ENCODE measurements at places on chromosomes 7 and 10.
A peak's percentile ranks its signal among the peaks of the same experiment; 100 is the strongest.

DNA sequence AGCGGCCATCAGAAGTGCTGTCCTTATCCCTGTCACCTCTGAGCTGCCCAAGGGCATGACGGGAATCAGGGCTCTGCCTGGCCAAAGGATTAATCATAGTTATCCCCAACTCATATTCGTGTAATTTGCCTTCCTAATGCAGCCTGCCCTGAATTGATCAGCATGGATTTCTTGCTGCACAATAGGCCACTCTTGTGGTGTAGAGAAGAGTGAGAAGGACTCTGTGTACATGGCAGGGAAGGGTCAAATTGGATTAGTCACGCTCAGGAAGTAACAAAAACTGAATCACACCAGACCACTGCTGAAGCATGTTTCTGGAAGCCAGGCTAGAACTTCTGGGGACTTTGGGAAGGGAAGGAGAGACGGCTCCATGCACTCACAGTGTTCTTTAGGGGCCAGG, 227.0 kb downstream of the BUB3 start:
- no peak for DNase-seq

GRCh38 chr7:101243646-101244374, 1.1 kb downstream of the FIS1 start:
- DNase-seq: no peak

DNA sequence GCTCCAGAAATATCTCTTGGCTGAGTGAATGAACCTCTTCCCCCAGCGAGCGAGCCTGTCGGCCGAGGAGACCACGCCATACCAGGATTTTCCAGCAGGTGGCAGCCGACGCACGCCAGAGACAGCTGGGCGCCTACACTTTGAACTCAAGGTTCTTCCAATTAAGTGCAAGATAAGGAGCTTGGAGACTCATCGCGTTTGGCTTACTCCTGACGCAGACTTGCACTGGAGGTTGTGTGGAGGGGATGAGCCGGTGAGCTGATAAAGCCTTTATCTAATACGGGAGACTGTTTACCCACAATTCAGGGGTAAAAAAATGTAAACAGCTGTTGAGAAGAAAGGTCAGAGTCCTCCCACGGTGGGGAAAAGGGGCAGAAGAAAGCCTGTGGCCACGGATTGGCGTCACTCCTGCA, 45.9 kb upstream of the EMX2 start:
- peak; percentile 58 for DNase-seq

GRCh38 chr10:50788951-50789945, 49.5 kb downstream of the ASAH2B start:
- DNase-seq: no peak

- peak; percentile 17 for DNase-seq
Measured at GRCh38 chr7:66505531-66506451, 122.9 kb upstream of the KCTD7 start.

- DNase-seq: no peak
Measured at GRCh38 chr10:77406764-77407430, 230.7 kb downstream of the KCNMA1 start.

- DNase-seq: no peak
Measured at GRCh38 chr7:41098402-41098801, 604.5 kb downstream of the INHBA start.

DNA sequence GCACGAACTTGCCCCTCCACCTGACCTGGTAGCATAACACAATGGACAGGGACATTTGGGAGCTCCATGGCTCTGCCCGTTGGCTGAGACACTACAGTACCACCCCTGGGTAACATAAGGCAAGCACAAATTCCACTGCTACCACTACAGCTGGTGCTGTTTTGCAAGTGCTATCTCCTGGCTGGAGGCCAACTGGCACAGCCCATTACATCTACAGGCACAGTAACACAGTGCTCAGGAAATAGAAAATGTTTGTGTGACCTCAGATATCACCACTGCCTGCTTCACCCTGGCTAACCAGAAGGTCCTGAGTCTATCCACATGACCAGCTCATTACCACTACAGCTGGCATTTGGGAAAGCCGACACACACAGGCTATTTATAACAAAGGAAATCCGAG, 631.1 kb upstream of the MBL2 start:
- DNase-seq: peak; percentile 51

- no peak for DNase-seq
Measured at GRCh38 chr7:24831240-24831639, 74.0 kb upstream of the GSDME start.

GRCh38 chr10:4351723-4352413, 474.1 kb upstream of the AKR1E2 start:
- no peak for DNase-seq

DNA sequence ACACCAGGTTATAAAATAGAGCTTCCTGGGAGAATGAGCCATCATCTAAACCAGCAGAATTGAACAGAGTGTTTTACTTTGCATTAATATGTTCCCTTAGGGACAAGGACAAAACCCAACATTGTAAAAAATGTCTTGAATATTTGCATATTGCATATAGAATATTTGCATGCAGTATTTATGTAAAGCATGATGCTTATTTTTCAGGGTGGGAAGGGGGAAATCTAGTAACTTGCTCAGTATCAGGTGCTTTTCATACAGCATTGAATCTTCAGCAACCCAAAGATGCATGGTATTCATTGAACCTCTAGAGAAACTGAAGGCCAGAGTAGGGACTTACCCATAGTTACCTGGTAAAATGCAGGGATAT, 409.2 kb upstream of the ZMIZ1 start:
- no peak for DNase-seq

DNA sequence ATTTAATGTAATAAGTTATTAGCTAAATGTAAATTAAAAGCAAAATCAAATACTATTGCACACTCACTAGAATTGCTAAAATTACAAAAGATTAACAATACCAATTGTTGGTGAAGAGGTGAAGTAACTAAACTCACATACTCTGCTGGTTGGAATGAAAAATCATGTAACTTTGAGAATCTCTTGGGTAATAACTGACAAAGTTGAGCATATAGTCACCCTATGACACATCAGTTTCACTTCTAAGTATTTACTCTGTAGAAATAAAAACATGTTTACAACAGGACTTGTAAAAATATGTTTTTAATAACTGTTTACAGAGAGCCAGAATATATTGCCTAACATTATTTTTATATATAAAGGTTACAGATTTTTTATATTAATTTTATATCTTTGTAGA, 33.6 kb downstream of the CNTNAP2 start:
- no peak for DNase-seq

- no peak for DNase-seq
Measured at GRCh38 chr7:51665045-51665780, 348.6 kb upstream of the COBL start.

DNA sequence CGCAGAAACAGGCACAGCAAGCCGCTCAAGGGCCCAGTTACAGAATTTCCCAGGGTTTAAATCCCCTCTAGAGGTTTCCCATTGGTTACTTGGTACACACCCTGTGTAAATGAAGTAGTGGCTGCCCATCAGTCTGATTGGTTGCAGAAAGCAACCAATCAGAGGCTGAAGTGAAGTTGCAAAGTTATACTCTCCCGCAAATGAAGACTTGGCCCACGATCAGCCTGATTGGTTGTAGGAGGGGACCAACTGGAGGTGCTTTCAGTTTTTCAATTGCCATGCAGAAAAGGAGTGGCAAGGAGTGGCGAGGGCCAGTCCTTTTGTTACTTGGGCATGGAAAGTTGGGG, 909.2 kb upstream of the AUTS2 start:
- no peak for DNase-seq

- no peak for DNase-seq
Measured at GRCh38 chr10:119166118-119166500, 595 bp upstream of the SFXN4 start.

DNA sequence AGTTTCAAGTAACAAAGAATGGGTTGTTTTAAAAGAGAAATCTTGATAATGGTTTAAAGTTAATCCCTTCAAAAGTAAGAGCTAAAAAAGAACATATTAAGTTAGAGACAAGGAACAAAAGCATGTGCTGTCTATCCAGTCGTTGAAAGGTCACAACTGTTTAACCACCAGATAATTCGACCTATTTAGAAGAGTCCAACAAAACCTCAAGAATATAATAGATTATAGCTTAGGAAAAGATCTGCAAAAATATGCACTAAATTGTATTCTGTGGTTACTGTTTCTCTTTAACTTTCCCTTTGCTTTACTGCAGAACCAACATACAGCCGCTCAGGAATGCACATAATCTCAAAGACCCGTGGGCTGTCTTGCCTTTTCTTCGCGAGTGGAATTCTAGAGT, 74.9 kb downstream of the PCGF5 start:
- DNase-seq: no peak

DNA sequence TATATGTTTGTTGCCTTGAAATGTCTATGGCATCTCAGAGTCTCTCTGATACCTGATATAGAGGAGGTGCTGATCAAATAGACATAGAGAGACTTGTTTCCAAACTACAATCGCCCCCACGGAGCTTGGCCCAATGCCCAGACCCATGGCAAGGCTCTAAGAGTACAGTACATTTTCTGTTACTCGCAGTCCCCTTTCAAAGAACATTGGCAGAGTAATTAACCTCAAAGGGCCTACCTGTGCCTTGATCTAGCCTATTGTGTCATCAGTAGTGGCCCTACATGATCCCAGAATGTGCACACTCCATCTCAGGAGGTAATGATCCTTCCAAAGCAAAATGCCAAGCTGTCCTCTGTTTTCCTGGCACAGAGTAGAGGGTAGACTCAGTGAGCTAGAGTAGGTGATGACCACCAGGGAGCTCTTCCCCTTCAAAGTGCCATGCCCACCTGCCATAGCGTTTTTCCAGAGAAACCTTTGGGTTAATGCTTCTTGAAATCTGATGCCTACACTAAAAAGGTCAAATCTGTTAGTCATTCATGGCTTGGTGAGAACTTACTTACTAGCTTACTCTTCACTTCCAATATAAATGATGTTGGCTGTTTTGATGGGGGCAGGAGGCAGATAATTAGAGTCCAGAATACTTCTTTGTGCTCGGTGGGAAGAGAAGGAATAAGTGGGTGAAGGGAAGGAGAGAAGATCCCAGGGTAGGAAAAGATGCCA, 41.2 kb upstream of the ACSL5 start:
- peak; percentile 75 for DNase-seq

DNA sequence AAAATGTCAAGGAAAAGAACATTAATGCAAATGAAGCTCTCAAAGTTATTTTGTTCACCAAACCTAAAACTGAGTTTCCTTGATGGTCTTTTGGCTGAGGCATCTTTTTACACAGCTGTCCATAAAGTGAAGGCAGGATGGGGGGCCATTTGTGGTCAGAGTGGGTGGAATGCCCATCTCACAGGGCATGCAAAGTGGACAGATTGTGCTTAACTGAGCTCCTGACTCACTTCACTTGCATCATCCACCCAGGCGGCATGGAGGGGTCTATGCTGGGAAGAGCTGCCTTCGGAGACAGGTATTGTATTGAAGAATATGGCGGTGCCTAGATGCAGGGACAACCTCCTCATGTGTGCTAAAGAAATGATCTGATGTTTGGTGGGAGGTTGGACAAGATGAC, 905.3 kb downstream of the KCNMA1 start:
- DNase-seq: no peak

DNA sequence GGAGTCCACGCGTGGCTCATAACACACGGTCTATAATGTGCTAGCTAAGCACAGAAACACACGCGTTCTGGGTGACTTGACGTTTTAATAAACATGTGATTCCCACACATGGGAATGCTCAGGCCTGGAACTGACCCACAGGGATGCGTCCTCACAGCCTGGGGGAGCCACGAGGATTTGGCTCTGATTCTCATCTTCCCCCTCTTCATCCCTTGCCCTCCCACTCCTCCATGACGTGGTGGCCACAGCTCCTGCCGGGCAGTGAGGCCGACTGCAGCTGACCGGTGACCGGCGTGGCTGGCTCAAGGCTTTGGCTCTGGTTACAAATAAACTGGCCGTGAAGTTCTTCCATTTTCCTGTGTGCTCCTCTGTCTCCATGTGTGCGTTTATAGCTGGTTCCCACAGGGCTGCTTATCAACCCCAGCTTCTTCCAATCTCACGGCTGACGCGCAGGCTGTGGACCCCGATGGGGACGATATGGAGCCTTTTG, 40.9 kb upstream of the KLF6 start:
- DNase-seq: no peak

GRCh38 chr7:31134246-31135188, 82.4 kb downstream of the ADCYAP1R1 start:
- DNase-seq: peak; percentile 65

Measured in pancreas (tissue), 10 donors.